ENCODE measurements at places on chromosomes 6 and 20.

GRCh38 chr20:46230801-46231282 lies 77.5 kb downstream of the CDH22 start:
- no peak for DNase-seq

GRCh38 chr20:58091810-58092209 lies 136.6 kb downstream of the ANKRD60 start:
- DNase-seq: no peak

DNA sequence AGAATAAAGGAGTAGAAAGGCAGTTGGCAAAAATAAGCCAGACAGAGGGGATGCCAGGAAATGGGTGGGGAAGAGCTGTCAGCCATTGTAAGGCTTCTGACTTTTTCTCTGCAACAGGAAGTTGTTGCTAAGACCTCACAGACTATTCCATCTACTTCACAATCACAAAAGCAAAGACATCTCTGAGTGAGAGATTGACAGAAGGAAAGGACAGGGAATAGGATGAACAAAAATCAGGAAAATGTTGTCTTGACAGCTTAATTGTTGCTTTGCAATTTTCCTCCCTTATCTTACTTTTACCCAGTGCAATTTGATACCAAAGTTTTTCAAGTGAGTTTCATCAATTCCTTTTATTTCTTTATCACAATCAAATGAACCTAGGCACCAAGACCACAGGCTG lies 291.2 kb downstream of the CBLN4 start:
- DNase-seq: no peak

DNA sequence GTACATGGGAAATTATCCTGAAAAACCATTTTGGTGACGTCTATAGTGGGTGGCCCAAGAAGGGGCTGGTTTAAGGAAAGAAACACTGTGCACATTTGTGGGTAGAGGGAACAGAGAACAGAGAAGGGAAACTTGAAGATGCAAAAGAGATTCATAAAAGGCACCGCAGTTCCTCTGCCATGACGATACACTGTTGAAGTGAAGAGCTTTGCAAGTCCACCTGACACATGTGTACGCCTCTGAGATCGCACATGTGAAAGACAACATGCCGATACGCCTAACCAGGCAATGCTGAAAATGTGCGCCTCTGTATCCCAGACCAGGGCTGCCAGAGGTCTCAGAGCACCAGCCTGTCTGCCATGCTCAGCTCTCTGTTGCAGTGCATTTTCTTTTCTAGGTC lies 180.9 kb downstream of the KIF16B start:
- DNase-seq: no peak

GRCh38 chr20:37315452-37316110 lies 26.1 kb downstream of the MANBAL start:
- DNase-seq: no peak

- DNase-seq: peak; percentile 88
Observed at GRCh38 chr20:8862092-8862491, 206.8 kb upstream of the PLCB4 start.

GRCh38 chr20:4844325-4844724 lies 122.6 kb downstream of the PRND start:
- no peak for DNase-seq

DNA sequence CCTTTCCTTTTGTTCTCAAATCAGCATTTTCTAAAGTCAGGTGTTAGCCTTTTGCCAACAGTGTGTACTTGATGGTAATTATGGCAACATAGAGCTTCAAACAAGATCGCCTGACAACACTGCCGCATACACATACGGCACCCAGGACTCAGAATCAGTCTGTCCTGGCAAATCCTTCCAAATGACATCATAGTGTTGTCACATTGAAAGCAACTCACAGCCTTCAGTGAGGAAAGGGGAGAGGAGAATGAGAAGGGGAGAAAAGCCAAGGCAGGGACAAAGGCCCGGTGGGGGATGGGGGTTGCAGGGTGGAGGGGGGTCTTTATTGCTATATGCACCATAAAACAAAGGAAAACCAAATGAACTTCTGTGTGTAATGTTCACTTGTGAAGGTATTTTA lies 65.7 kb upstream of the PTGIS start:
- no peak for DNase-seq

- DNase-seq: no peak
Observed at GRCh38 chr6:46288835-46289234, 118.1 kb upstream of the ENPP5 start.

- no peak for DNase-seq
Observed at GRCh38 chr6:43215066-43215465, 14.2 kb downstream of the DNPH1 start.

GRCh38 chr6:70061546-70061945 lies 195.2 kb downstream of the COL19A1 start:
- no peak for DNase-seq

DNA sequence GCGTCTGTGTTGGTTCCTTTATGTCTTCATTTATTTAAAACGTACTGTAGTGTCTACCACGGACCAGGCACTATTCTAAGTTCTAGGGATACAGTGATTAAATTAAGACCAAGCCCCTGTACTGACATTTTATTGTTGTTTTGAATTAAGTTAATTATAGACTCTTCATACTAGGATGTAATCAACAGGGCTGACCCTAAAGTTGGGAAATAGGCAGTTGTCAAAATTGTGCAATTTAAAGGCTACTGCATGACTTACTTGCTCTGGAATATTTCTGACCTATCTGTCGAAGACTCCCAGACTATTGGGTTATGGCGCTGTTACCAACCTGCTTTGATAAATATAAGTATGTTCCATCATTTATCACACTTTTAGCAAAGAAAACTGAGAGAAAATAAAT lies 6.7 kb downstream of the MYO6 start:
- DNase-seq: no peak

DNA sequence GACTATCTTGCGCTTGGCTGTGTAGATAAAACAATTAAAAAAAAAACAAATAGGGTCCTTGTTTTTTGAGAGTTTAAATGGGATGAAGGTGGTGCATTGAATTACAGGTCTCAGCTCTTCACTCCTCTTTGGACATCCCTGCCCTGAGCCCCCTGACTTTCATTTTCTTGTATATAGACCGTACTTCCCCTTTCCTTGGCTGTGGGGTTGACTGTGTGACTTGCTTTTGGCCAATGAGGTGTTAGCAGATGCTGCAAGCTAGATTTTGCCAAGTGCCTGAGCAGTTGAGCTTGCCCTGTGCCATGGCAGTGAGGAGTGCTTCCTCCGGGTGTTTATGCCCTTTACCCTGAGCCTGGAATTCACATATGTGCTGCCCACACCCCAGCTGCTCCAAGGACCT lies 386.1 kb upstream of the ZFP64 start:
- DNase-seq: no peak

DNA sequence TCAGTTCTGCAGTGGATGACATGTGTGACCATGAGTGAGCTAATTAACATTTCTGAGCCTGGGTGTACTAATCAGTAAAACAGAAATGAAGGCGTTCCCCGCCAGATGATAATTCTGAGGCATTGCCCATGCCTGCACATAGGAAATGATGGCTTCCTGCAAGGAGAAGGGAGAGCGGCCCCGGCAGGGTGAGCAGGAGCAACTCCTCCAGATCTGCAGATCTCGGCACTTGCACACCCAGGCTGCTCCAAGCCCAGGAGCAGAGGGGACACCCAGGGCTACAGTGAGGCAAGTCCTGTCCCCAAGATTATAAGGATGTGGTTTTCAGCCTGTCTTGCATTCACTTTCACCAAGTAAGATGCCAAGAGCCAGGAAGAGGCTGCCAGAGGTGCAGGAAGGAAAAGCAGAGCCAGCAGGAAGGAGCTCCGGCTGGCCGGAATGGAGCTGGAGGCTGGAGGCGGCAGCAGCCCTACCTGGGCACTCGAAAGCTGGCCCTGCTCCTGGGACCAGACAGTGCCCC lies 177.5 kb upstream of the CST7 start:
- DNase-seq: no peak

Measured in cerebellar cortex (tissue), 1 donor.